Stimulated activated CD4-positive, alpha-beta T cell treated with anti-CD3 and anti-CD28 coated beads, Interleukin-1b, Interleukin-23, amount 100 ng/mL, for 4 hours (primary cell): ENCODE measurements at places on chromosomes 11 and 22.
A peak's percentile ranks its signal among the peaks of the same experiment; 100 is the strongest.

DNA sequence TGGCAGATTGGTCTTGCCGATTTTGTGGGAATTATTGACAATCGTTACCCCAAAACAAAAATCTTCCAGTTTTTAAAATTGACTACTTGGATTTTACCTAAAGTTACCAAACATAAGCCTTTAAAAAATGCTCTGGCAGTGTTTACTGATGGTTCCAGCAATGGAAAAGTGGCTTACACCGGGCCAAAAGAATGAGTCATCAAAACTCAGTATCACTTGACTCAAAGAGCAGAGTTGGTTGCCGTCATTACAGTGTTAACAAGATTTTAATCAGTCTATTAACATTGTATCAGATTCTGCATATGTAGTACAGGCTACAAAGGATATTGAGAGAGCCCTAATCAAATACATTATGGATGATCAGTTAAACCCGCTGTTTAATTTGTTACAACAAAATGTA lies 37.2 kb downstream of the IGLL1 start:
- no peak for DNase-seq

DNA sequence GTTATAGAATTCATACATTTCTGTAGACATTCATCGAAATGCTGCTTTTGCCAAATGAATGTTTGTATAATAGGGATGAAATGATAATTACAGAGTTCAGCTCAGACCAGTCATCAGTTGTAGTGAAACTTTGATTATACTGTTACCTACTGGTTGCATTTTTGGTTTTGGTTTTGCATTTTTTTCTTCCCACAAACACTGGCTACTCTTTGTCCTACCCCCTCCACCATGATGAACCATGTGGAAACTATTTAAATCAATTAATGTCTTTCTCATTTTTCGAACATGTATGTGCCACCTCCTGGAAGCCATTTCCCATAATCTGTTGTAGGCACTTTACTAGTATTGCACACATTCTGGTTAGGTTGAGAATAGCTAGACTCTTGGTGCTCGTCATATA lies 75.3 kb upstream of the MTNR1B start:
- DNase-seq, result no peak

- no peak for DNase-seq
Observed at GRCh38 chr22:31650391-31650790, 11.6 kb downstream of the PISD start.

DNA sequence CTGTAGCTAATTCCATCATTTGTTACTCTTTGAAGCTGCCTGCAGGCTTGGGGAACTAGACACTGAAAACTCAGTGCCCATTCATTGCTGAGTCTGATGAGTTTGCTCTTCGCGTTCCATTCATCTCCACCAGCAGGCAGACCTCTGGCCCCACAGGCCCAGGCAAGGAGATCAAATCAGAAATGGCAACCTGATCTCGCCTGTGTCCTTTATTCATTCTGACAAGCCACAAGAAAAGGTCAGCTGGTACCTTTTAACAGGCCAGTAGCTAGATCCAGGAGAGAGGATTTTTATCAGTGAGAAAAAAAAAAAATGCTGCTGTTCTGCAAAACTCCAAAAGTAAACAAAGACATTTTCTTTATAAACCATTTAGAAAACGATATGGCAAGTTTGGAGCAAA lies 742.5 kb downstream of the ETS1 start:
- no peak for DNase-seq

DNA sequence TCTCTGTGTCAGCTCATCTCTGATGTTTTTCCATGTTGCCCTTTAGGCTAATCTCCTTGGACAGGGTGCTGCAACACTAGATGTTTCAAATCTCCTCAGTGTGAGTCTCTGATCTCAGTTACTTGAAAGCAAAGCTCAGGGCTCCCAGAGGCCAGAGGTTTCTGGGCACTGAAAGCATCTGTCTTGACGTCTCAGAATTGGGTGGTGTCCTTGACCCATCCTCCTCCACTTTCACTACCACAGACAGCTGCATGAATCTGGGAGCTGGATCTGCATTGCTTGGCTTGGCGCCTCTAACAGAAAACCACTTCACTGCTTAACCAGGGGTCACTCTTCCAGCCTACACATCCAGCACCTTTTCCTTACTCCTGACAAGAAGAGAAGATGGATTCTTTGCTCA lies 399.4 kb downstream of the NXPE2 start:
- no peak for DNase-seq

DNA sequence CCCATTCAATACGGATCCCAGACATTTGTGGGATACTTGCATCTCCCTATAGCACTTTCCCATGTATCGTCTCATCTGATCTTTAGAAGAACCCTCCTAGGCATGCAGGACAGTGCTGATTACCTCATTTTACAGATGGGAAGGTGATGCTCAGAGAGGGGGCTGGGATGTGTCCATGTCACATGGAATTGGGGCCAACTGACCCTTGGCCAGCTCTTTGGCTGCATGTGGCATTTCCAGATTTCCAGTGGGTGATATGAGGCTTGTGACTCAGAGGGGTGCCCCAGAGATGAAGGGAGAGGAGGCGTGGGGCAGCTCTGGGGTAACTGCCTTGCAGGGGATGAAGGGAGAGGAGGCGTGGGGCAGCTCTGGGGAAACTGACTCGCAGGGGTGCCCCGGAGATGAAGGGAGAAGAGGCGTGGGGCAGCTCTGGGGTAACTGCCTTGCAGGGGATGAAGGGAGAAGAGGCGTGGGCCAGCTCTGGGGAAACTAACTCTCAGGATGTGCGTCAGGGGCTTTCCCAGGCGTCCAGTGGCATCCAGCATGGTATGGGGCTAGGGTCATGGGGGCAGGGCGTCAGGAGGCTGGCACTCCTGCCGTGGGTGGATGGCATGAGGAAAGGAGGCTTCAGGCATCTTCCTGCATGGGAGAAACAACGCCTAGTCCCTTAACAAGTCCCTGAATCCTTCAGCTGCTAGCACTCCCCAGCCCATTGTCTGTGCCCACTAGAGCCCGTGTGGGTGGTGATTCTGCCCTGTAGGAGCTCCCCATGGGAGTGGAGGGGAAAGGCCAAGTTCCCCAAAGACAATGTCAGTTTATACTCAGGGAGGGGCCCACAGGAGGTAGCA lies 11.9 kb upstream of the CERK start:
- DNase-seq, result no peak

DNA sequence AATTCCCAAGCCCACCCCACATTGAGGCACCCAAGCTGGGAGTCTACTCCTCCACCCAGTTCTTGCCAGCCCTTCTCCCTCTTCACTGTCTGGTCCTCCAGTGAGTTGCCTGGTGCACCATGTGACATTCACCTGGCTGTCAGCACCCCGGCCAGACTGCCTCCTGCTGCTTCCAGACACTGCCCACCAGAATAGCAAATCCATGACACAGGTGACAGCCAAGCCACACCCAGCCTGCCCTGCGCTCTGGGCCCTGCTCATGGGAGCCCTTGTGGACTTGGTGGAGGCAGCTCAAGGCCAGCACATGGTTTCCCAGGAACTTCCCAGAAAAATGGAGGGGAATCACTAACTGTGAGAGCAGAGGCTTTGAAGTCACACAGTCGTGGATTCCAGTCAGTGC lies 96.3 kb upstream of the CSNK2A3 start:
- no peak for DNase-seq

GRCh38 chr11:498297-499181 lies 8.5 kb downstream of the RNH1 start:
- DNase-seq, result no peak

DNA sequence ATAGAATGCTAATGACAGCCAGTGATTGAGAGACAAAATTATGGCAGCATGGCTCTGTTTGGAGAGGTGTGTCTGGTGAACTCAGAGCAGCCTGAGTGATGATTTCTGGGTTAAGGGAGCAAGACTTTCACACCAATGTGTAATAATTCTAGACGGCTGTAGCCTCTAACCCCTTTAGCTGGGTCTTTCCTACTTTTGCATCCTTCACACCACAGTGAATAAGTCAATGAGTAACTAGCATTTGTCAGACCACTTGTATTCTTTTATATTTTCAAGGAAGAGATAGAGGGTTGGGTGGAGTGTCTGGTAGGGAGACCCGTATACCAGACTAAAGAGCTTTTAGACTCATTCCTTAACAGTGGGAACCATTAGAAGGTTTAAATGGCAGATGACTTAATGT lies 50.4 kb downstream of the ATXN10 start:
- no peak for DNase-seq

- no peak for DNase-seq
Observed at GRCh38 chr11:28228196-28228895, 120.2 kb downstream of the METTL15 start.

DNA sequence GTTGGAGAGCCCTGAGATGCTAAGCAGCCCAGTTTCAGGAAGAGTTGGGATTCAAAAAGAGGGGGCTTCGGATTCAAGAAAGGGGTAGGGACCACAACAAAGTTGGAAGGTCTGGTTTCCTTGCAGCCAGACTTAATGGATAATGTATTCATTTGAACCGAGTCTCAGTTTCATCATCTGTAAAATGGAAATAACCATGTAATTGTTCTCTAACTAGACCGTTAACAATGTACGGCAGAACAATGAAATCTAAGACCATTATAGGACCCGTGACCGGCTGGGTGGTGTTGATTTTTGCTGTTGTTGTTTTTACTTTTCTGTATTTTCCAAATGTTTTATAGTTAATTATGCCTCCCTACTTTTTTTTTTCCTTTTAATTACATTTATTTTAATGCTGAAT lies 6.4 kb upstream of the MRPL48 start:
- DNase-seq, result no peak

DNA sequence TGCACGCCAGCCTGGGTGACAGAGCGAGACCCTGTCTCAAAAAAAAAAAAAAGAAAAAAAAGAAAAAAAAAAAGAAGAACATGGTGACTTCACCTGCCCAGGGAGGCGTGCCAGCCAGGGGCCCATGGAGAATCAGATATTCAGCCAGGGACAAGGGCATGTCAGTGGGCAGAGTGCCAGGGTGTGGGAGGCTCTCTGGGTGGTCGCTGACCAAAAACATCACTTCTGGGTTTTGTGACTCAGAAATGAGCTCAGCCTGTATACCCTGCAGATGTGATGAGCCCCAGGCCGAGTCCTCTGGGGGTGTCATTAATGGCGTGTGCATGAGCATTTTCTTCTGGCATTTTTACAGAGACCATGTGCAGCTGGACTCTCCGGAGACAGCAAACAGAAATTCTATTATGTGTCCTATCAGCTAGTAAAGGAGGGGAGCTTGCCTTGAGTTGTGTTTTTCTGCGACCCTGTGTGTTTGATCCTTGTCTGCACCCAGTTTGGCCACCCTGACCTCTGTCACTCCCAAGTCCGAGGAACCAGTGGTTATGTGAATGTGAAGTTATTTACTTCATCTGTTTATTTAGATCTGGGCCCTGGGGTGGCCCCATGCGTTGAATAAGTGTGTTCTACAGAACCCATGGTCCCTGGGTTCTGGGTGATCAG lies 53.6 kb downstream of the BCR start:
- no peak for DNase-seq

DNA sequence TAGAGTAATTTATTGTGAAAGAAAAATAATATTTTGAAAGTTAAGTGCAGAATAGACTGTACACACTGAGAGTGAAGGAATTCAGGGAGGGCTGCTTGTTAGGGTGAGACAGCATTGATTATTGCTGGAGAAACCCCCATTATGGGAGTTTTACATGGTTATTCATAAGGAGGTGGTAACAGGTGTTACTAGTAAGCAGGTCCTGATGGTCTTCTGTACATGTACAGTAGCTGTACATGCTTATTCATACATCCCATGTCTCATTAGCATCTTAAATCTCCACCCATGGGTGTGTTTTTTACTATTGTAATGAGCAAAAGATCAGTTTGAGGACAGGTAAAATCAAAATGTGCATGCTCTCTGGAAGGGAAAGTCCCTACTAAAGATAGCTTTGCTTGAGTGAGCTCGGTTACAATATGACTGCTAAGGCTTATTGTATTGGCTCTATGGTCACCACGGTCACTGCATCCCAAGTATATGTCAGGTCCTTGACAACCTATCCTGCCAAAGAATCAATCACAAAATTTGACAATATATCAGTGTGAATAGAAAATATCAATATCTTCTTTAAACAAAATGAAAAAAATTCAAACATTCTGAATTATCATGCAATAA lies 6.2 kb downstream of the KDM4F start:
- DNase-seq, result no peak

DNA sequence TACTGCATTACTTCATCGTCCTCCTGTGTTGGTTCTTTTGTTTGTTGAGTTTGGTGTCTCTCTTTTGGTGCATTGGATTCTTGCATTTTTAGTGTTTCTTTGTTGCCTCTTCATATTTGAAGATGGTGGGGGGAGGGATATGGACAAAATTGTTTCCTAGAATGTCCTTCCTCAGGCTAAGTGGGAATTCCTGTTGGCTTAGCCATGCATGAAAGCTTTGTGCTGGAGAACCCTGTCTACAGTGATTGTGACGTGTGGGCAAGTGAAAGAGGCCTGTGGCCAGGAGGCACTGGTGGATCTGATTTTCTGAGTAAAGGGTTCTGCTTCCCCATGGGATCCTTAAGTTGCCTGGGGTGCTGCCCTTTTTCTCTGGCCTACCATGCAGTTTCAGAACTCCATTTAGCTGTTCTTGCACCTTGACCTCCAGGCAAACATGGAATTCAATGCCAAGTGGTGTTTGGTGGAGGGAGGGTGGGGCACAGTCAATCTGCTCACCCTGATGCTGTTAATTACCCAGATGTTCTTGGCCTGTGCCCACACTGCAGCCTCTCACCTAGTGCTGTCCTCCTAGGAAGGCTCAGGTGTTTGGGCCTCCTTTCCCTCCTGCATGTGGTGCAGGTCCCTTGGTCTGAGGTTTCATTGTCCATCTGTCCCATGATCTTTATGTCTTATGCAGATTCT lies 46.3 kb upstream of the SLC22A12 start:
- no peak for DNase-seq

- no peak for DNase-seq
Observed at GRCh38 chr11:119483881-119484371, 61.0 kb upstream of the THY1 start.

- DNase-seq, result no peak
Observed at GRCh38 chr22:45897736-45898135, 79.2 kb downstream of the WNT7B start.

GRCh38 chr11:64787526-64788320 lies 9.4 kb upstream of the SF1 start:
- peak; percentile 40 for DNase-seq

DNA sequence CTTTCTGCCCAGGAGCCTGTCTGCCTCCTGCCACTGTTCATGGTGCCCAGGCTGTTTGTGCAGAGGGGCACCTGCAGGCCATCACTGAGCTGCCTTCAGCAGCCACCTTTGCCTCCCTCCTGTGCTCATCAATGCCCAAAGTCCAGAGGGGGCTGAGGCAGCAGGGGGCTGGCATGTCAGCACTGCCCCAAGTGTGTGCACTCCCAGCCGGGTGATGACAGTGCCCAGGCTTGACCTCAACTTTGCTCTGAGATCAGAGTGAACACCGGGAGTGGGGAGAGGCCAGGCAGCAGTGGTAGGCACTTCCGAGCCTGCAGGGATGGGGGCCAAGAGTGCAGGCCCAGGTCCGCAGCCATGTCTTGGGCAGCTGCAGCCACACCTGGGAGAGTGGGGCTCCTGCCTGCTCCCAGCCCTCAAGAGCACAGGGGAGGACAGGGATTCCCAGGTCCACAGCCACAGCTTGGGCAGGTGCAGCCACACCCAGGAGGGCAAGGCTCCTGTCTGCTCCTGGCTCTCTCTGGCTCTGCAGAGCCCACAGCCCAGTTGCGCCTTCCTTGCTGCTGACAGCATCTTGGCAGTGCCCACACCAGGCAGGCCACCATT lies 15.2 kb downstream of the SAA4 start:
- DNase-seq, result no peak
